ENCODE measurements at places on chromosomes 7 and 10.
A peak's percentile ranks its signal among the peaks of the same experiment; 100 is the strongest.

DNA sequence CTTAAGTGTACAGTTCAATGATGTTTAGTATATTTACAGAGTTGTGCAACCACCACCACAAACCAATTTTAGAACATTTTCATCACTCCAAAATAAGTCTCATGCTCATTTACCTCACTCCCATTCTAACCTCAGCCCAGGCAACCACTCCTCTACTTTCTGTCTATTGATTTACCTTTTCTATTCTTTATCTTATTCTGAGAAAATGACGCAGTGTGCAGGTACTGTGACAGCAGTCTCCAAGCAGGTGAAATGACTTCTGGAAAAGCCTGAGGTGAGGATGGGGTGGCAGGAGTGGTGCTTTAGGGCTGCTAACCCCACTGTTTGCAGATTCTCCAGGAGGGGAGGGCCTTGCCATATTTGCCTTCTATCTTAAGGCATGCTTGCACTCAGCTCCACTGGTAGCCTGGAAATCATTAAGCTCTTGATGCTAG lies 39.5 kb downstream of the GARS1 start:
- DNase-seq = peak; percentile 5

GRCh38 chr10:51010977-51011376 lies 63.3 kb upstream of the PRKG1 start:
- DNase-seq = peak; percentile 27

DNA sequence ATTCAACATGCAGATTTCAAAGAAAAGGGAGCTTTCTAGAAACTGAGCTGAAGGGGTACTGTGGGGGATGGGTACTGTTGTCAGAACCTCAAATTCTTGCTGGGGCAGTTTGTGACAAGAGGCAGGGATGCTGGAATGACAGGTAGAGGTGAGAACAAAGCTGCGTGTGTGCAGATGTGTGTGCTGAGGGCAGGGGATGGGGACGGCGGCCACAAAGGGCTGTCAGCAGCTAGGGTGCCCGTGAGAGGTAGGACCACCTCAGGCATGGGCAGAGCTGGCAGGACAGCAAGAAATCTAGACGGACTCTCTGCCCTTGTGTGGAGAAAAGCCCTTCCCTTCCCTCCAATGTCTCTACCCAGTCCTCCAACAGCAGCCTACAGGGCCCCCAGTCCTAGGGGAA lies 14.4 kb upstream of the BAZ1B start:
- no peak for DNase-seq

- DNase-seq = no peak
These were observed 98.6 kb downstream of the ELMO1 start for GRCh38 chr7:37349979-37350590.

GRCh38 chr7:121097577-121097976 lies 109.1 kb downstream of the CPED1 start:
- no peak for DNase-seq

- no peak for DNase-seq
These were observed 40.3 kb downstream of the VSTM4 start for GRCh38 chr10:49074836-49075682.

- no peak for DNase-seq
These were observed 73.0 kb downstream of the XRCC2 start for GRCh38 chr7:152602962-152603361.

DNA sequence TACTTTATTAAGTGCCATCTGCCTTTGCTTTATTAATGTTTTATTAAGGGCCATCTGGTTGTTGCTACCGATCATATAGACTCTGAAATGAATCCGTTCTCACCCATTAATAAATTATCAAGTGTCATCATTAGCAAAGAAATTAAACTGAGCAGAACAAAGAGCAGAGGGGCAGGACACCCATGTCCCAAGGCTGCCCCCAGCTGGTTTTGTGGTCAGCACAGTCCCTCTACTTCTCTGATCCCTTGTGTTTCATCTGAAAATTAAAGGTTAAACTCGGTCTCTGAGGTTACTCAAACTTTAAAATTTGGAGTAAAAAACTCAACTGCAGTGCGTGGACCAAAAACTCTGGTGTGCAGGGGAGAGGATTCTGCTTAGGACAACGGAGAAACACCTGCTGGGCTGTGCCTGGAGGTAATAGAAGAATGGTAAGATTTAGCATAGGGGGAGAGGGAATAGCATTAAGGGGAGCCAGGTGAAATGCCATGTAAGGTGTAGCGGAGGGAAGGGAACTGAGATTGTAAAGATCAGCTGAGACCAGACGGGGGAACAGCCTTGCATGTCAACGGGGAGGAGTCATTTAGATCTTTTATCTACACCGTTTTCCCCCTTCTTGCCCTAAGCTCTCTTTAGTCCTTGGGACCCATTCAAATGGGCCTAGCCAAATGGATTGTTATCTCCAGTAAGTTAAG lies 10.8 kb upstream of the GSDME start:
- no peak for DNase-seq

- DNase-seq = no peak
These were observed 160.1 kb downstream of the COL28A1 start for GRCh38 chr7:7375538-7375937.

DNA sequence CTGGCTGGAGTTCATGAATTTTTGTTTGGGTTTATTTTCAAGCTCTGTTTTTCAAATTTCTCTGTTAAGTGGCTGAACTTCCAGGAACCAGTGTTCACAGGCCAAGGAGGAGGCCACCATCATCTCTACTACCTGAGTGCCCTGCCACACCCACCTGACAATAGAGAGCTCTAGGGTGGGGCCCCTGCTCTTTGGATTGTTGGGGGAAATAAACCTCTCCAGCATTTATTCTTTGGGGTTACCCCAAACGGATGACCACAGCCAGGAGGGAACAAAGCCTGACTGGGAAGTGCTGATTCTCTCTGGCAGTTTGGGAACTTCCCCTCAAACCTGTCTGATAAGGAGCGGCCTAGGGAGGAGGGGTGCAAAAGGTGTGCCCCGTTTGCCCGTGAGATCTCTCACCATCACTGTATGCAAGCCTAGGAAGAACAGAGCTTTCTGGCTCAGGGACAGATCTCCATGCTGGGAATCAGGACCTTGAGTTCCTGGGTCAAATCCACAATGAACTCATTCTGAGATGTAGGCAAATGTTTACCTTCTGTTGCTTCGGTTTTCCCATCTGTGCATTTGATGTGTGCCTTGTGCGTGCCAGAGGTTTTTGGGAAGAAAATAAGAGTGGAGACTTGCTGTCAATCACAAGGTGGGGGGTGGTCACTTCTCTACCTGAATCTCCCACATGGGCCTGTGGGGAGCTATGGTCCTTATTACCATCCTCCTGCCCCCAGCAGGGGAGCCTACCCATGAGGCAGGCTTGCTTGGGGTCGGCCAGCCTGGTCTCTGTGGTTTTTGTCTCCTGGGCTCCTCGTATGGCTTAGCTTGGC lies 27.7 kb upstream of the PDCD4 start:
- DNase-seq = peak; percentile 88

All from HepG2 (cell line).